ENCODE measurements at places on chromosomes 16 and 17.

GRCh38 chr17:29126268-29126930 lies 53.8 kb downstream of the MYO18A start:
- no peak for ATAC-seq

DNA sequence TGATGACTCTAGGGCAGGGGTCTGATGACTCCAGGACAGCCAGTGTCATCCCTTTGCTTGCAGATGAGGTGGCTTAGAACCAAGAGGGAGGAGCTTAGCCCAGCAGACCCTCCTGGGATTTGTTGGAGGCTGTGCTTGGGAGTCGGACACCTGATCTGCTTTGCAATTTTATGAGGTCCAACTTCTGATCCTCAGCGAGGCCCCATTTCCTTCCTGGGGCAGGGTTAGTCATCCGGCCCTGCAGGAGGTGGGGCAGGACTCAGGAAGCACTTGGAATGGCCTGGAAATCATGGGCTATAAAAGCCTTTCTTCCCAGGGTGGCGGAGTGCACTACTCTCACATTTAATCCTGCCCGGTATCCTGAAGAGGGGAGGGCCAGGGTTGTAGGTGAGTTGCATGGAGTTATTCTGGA lies 168.5 kb downstream of the MSI2 start:
- ATAC-seq: peak; percentile 24

DNA sequence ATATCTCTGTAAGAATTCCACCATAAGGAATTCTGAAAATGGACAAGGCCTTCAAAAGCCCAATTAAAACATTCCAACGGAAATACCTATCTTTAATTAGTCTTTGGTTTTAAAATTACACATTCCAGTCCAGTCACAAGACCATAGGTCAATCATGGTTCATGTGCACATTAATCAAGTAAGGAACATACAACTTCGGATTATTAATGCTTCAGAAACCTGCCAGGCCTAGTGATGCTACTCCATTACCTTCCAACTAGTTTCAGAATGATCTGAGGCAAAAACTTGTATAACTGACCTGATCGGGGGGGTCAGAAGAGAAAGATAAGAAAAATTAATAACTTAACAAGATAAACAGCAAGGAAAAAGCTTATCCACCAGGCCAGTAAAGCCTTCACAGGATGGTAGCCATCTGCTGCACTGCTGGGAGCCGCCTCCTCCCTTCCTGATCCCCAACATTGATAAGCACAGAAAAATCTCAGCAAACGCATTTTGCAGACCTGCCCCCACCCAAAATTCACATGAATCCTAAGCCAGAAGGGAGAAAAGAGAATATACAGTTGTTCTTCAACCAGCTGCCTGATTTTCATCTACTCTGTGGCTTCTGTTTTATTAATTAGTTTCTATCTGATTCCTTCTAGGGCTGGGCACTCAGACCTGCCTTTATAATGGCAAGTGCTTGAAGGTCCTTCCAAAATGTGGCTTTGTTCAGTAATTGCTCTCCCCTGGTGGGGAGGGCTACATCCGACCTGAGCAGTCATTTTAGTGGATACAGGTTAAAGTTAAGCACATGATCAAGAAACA lies 6.0 kb downstream of the SDR42E1 start:
- ATAC-seq: no peak

DNA sequence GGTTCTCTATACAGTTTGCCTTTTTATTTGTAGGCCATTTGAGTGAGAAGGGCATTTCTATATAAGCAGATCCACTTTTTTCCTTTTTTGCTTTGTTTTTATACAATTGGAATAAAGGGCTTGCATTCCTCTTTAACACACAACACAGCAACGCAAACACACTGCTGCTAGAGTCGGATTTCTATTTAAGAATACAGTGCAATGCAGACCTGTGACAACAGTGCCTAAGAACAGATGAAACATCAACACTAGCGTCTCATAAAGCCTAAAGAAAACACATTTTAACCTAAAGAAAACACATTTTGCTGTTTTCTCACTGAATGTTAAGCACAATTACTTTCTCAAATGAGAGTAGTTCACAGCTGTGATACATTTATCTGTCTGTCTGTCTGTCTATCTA lies 1141.1 kb downstream of the CDH11 start:
- no peak for ATAC-seq

DNA sequence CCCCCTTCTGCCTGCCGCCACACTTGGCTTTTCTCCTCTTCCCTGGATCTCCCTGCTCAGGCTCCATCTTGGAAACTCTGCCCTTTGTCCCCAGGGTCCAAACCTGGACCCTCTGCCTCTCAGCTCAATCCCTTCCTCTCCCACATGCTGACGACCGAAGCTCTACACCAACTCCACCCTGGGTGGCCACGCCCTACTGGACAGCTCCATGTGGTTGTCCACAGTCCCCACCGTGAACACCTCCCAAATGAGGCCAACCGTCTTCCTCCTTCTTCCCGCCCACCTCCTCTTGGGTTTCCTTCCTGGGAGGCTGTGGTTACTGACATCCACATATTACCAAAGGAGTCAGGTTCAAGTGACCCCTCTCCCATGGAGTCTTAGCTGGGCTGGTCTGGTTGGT lies 22.6 kb upstream of the MLKL start:
- ATAC-seq: no peak

DNA sequence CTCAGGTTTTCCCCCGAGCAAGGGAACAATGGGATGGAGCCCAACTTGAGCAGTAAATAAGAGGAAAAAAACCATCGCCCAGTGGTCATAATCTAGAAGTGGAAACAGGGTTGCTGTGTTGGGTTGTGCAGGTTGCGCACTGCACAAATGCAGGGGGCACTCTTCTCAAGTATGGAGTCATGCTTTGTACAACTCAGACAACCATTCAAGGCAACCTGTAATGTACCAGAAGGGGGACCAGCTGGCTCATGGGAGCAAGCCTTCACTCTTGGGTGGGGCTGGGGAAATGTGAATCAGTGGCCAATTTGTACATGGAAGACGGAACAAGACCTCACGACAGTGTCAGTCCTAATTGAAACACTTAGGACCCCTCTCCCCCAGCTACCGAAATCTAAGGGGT lies 23.9 kb upstream of the LITAF start:
- no peak for ATAC-seq

DNA sequence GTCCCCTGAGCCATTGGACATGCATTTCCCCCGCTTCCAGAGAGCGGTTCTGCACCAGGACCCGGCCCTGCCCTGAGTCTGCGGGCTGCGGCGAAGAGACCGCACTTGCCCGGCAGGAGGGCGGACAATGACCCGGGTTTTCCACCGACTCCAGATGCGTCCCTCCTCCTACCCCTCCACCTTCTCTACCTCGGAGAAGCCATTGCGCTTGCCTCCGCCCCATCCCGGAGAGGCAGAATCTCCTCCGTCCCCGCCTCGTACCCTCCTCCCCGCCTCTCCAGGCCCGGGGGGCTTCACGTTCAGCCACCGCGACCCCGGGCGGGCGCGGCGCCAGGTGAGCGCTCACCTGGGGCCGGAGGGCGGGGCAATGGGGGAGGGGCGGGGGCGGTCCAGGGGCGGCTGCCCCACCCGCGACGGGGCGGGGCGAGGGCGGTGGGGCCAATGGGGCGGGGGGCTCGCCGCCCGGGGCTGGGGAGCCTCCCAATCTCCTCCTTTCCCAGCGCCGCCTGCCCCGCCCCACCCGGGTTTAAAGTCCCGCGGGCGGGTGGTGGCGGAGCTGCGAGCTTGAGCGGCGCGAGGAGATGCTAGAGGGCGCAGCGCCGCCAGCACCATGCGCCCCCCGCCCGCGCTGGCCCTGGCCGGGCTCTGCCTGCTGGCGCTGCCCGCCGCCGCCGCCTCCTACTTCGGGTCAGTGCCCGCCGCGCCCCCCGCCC lies at the start of gene WNT9B:
Gene WNT9B (plus strand): TSS at position 555 of the 713 bp plus-strand sequence. CDS start 56 bp downstream, at position 611.
- ATAC-seq: peak; percentile 40

- no peak for ATAC-seq
These were observed 12.7 kb downstream of the LGALS3BP start for GRCh38 chr17:78966910-78967600.

DNA sequence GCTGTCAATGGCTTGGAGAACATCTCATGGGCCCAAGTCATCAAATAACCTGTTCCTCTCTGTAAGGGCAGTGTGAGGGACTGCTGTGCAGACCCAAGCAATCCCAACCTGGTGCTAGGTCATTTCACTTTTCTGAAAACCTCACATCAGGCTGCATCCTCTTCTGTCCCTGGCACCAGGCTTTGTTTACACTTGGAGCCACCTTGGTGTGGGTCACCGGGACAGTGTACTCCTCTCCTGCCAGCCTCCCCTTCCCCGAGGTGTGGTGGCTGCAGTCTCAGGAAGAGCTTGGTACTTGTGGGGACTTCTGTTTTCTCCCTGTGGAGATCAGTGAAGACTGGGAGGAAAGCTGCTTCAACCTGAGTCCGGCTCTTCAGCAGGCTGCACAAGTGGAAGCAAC lies 12.4 kb downstream of the SLC7A6OS start:
- no peak for ATAC-seq

DNA sequence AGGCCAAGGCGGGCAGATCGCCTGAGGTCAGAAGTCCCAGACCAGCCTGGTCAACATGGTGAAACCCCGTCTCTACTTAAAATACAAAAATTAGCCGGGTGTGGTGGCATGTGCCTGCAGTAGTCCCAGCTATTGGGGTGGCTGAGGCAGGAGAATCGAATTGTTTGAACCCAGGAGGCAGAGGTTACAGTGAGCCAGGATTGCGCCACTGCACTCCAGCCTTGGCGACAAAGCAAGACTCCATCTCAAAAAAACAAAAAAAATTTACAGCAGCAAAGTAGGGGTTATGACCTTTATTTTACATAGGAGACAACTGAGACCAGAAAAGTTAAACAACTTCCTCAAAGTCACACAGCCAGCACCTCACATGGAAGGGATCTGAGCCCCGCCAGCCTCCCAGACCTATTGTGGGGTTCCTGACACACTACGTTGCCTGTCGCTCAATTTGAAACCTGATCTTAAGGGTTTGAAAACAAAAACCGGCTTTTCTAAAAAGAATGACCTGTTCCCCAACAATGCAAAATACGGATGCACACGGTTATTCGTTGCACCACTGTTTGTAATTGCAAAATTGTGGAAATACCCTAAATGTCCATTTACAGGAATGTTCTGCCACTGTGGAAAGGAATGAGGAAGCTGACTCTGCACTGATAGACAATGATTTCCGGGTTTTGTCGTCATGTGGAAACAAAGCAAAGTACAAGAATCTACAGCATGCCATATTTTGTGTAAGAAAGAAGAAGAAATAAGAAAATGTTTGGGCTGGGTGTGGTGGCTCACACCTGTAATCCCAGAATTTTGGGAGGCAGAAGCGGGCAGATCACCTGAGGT lies 77.2 kb downstream of the CNGB1 start:
- no peak for ATAC-seq

- no peak for ATAC-seq
These were observed 200.9 kb downstream of the MSI2 start for GRCh38 chr17:57457188-57457587.

GRCh38 chr17:78329263-78330059 lies 30.4 kb downstream of the SOCS3 start:
- peak; percentile 65 for ATAC-seq

DNA sequence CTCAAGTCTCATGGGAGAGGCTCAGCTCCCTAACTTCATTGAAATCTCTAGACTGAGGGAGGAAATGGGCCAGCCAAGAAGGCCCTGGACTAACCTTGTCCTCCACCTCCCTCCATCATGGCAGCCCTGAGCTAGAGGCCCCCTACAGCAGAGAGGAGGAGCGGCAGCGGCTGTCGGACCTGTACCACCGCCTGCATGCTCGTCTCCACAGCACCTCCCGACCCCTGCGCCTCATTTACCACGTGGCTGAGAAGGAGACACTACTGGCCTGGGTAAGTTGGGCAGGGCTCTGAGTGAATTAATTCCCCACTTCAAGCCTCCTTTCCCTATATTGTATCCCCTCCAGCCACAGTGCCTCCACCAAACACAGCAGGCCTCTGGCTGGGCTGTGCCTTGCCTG lies 3.8 kb upstream of the SYCE1L start:
- no peak for ATAC-seq

DNA sequence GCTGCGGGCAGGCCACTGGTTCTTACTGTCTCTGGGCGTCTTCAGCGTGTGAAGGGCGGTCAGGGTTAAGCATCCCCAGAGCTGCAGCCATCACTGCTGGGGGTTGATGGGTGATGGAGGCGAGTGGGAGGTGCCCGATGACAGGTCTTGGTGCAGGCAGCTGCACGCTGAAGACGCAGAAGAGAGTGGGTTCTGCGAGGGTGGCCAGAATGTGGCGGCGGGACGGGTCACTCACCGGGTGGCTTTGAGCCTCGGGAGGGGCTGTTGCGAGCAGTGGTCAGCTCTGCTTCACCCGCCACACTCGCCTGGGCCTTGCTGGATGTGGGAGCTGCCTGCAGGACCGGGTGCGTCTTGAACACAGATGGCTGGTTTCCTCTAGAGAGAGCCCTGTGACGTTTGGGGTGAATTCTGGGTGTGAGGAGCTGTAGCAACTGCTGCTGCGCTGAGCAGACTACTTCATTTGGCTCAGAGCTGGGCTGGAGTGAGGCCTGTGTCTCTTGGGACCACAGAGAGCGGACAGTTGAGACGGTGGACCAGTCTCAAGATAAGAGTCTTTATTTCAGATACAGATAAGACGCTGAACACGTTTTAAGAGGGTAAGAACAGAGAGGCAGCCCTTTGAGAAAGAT lies 44.6 kb upstream of the ZNF750 start:
- no peak for ATAC-seq

GRCh38 chr17:62693616-62694409 lies 66.3 kb downstream of the MRC2 start:
- no peak for ATAC-seq

- ATAC-seq: no peak
These were observed 6.0 kb upstream of the KCNH6 start for GRCh38 chr17:63516910-63517824.

DNA sequence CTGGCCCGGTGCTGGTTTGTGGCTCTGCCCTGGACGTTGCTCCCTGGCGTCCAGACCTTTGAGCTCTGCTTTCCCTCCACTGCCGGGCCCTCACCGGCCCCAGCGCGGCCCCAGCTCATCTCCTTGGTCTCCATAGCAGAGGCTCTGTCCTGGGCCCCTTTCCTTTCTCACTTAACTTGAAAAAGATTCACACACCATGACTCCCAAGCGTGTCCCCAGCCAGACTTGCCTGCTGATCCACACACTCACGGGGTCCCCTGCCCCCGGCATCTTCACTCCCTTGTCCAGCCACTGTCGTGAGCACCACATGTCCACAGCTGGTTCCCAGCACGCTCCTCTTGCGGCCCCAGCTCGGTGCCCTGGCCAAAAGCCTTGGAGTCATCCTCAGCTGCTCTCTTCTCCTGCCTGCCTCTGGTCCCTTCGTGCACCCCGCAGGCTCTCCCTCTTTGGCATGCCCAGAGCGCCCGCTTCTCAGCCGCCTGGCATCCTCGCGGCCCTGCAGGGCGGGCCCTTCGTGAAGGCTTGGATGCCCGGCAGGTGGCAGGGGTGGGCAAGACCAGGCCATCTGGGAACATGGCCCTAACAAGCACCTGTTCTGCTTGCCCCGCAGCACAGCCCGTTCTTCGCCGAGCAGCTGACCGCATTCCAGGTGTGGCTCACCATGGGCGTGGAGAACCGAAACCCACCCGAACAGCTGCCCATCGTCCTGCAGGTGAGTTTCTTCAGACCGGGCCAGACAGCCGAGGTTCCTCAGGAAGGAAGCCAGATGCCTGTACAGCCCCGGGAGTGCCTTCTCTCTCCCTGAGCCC lies 145.6 kb upstream of the CHMP6 start:
- ATAC-seq: no peak

GRCh38 chr16:27491894-27492587 lies 57.7 kb downstream of the GTF3C1 start:
- ATAC-seq: no peak

Data from SK-N-SH treated with all-trans-retinoic acid at 6 μM for 48 hours (cell line).